Cardiac septum (tissue), 1 donor: ENCODE measurements at places on chromosomes 3 and 15. TPM values are rescaled to one million over a fixed set of nuclear protein-coding genes. Genes with fewer than 3 reads are reported as not detected.

DNA sequence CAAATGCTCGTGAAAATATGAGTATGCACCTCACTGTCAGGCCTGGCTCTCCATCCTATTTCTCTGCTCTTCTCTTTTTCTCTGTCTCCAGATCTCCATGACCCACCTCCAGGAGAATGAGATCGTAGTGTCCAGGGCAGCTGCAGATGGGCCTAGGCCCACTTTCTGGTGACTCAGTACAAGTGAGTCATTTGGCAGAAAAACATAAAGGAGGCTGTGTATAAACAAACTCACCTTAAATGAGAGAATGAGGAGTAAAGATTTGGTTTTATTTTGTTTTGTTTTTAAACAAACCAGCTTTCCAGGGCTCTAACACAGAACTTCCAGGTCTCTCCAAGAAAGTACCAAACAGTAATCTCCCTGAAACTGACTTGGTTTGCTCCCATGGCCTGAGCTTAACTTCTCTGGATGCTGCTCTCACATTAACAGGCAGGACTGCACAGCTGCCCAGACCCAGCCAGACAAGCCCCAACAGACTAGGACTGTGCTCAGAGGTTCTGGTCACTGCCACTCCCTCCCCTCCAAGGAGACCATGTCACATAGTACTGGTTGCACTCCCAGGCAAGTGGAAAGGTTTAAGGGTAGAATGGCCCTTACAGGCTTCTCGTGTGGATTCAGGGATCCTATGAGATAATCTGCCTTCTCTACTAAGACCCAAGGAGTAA lies 1.5 kb upstream of the HEG1 start:
- no peak for DNase-seq

DNA sequence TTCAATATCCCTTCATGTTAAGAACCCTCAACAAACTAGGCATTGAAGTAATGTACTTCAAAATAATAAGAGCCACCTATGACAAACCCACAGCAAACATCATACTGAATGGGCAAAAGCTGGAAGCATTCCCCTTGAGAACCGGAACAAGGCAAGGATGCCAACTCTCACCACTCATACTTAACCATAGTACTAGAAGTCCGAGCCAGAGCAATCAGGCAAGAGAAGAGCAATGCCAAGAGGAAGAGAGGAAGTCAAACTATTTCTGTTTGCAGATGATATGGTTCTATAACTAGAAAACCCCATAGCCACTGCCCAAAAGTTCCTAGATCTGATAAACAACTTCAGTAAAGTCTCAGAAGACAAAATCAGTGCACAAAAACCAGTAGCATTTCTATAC lies 161.9 kb downstream of the UBE2E2 start:
- DNase-seq: no peak

DNA sequence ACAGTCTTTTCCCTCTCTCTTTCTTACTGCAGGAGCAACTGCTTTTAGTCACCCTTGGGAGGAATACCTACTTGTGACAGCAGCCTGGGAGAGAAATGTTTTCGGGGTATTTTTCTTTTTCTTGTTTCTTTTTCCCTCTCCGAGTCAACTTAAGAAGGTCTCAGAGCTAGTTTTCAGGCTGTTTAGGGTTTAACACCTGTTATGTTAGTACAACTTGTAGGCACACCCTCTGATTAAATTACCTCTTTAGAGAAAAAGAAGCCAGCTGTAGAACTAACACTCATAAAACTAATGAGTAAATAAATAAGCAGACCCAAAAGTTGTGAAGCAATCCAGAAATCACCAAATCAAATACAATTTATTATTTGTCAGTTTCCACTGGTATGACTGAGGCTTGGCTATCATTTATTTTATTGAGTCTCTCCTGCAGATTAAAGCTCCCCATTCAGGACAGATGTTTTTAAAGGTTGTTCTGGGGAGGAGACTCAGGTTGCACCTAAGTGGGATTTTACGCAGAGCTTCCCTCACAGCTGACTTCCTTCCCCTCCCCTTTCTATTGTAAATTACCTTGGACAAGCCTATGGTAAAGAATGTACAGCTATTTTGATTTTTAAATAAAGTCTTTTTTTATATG lies 112.5 kb downstream of the FOXB1 start:
- DNase-seq: no peak

DNA sequence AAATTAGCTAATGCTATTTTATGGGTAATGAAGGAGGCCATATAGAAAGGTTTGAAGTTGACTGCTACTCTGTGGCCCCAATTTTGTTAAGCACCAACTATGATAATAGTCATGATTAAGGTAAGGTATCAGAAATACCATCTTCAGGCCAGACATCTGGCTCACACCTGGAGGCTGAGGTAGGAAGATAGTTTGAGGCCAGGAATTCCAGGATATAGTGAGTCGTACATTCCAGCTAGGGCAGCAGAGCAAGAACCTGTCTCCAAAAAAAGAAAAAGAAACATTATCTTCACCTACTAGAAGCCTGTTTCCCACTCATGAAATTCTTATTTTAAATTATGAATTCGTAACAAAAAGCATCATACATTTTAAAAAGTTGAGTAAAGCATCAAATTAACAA lies 64.4 kb downstream of the LRRC28 start:
- no peak for DNase-seq

Gene TRIM71
- total RNA-seq: not detected

Gene TUSC7
- not detected for total RNA-seq

Gene HHLA2
- not detected for total RNA-seq

Gene SI
- not detected for total RNA-seq
